Stimulated activated CD8-positive, alpha-beta memory T cell treated with anti-CD3 and anti-CD28 coated beads, Interleukin-7, amount 100 ng/mL, for 1 hour (primary cell): ENCODE measurements at places on chromosomes 3 and 15.

GRCh38 chr3:6260551-6261191, 600.2 kb upstream of the GRM7 start:
- DNase-seq: no peak

DNA sequence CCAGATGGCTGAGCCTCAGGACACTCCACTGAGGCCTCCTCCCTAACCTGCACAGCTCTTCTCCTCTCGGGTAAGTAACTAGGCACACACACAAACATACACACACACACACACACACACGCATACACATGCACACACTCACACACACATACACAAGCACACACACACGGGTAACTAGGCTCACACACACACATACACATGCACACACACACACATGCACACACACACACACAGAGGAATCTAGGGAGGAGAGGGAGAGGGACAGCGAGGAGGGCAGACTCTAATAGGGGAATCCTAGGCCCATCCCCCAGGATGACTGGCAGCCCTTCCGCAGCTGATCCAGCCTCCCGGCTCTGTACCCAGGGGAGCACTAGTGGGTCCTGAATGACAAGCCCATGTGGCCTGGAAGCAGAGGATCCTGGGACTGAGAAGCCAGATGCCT, 177.4 kb upstream of the LINGO1 start:
- DNase-seq: no peak

GRCh38 chr15:63211092-63211490, 21.7 kb downstream of the RAB8B start:
- DNase-seq: no peak

- no peak for DNase-seq
These were observed 459.9 kb upstream of the MCTP2 start for GRCh38 chr15:93771196-93772030.

- DNase-seq: no peak
These were observed 3.2 kb upstream of the ACAN start for GRCh38 chr15:88800026-88800425.

GRCh38 chr3:65883613-65884012, 155.1 kb downstream of the MAGI1 start:
- no peak for DNase-seq

- DNase-seq: no peak
These were observed 51.6 kb downstream of the CHDH start for GRCh38 chr3:53794597-53794996.

DNA sequence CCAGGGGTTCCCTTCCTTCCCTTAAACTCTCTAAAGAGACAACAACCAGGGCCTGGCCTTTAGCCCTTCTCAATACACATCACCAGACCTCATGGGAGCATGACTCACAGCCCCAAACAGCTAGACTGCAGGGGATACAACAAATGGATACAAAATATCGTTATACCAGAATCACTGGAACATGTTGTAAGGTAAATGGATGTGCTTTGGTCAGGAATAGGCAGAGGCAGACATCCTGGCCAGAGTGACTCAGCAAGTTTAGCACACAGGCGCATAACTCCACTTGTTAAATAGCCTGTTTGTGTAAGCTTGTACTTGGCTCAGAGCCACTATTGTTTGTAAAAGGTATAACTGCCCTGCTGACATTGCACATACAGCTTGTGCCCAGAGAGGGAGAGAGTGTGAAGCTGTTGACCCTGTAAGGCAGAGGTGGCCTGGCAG, 18.3 kb downstream of the TMED3 start:
- DNase-seq: no peak

DNA sequence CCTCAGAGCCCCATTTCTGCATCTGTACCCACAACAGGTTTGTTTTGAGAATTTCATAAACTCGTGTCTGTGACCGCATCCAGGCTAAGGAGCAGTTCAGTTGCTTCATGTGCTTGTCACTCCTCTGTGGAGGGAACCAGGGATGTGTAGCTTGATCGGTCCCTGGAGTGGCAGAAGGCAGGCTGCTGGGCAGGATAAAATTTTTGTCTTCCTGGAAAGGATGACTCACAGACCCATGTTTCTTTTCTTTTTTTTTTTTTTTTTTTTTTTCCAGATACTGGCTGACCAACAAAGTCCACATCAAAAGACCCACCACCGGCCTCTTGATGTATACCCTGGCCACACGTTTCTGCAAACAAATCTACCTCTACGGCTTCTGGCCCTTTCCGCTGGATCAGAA, 70.1 kb downstream of the ST8SIA2 start:
- no peak for DNase-seq

GRCh38 chr15:63362885-63363284, 18.8 kb downstream of the CA12 start:
- no peak for DNase-seq

DNA sequence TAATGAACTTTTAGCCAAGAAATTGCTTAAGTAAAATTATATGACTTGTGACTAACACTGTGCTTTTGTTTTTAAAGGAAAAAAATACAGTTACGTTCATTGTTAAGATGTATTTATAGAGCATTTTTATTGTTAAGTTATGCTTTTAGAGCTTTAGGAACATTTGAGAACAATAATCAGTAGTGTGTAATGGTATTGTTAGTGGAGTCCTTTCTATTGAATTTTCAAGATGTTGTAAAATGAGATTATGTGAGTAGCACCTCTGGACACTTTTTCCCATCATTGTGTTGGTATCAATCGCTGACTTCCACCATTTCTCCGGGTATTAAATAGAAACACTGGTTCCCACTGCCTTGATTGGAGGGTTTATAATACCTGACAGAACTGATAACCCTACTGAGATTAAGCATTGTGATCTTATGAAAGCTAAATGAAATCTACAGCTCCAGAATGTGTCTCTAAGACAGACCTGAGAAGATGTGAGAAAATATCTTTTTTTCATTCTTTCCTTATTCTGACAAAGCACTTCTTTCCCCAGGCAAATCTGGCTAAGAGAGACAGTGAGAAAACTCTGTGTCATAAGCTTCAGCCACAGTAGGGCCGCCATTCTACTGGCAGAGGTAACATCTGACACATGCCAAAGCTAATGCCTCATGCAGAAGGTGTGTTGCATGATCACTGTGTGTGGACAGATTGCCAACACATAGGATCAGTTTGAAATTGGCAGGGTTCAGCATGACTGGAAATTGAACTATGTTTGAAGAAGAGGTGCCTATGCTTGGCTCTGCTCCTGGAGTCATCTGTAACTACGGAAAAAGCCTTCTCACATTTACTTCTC, 610.8 kb downstream of the MECOM start:
- no peak for DNase-seq

- no peak for DNase-seq
These were observed 40.7 kb downstream of the KBTBD12 start for GRCh38 chr3:127955728-127956127.

DNA sequence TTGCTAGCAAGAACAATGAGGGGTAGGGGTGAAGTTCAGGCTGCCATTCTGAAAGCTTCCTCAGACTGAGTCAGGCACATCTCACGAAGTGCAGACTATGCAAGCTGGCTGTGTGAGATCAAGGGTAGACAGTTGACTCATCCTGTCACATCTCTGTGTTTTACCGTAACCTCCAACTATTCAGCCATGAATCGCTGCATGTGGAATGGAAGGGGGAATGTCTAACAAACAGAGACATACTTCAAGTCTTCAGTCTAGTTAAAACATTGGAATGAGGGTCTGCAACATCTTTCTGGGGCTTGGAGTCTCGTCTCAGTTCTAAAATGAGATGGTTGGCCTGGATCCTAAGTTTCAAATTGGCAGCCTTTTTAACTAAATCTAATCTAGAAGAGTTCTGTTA, 25.9 kb downstream of the AGTR1 start:
- DNase-seq: no peak

DNA sequence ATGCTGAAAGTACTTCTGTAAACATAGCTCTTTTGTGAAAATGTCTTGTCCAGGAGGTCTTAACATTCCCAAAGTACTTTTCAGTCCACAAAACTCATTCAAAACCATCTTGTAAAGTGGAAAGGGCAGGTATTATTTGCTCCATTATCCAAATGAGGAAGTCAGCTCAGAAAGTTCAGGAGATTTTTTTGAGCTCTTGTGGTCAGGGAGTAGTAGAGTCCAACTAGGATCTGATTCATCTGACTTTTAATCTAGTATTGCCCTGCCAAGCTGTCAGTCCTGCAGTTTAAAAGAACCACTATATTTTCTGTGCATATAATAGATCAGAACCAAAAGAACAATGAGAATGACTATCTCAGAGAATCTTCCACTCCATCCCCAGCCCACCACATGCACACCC, 83.5 kb downstream of the FOXB1 start:
- no peak for DNase-seq

- DNase-seq: no peak
These were observed 143.7 kb upstream of the KCNMB2 start for GRCh38 chr3:178392511-178392926.
